ENCODE measurements at places on chromosomes 1 and 21.
A peak's percentile ranks its signal among the peaks of the same experiment; 100 is the strongest.

- DNase-seq = no peak
These were observed 94.0 kb downstream of the DPYD start for GRCh38 chr1:97826820-97827219.

DNA sequence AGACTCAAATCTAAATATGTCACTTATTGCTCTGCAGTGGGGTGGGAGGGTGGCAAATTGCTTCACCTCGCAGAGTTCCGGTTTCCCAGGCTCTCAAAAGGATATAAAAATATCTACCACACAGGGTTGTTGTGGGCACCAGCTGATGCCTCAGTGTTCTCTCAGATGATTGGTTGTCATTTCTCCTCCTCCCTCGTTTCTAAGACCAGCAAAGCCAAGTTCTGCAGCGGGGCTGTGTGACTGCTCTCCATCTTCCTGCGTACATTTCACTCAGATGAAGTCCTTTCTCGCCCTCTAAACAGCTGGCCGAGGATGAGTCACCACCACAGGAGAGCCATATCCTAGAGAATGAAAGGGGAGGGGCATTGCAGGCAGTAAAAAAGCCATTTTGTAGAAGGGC, 35.0 kb upstream of the VWA5B1 start:
- DNase-seq = peak; percentile 31

DNA sequence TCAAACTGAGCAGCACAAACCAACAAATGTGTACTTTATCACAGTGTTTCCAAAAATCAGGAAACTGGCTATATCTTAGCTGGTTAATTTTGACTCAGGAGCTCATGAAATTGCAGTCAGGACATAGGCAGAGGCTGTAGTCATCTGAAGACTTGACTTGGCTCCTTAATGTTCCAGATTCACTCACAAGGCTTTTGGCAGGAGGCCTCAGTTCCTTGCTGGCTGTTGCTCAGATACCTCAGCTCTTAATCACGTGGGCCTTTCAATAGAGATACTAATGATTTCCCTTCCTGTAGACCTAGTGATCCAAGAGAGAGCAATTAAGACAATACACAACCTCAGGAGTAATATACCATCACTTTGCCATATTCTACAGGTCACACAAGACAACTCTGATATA, 537.7 kb downstream of the BRINP3 start:
- DNase-seq = peak; percentile 3

- DNase-seq = no peak
These were observed 44.7 kb upstream of the LYPLAL1 start for GRCh38 chr1:219128957-219129356.

DNA sequence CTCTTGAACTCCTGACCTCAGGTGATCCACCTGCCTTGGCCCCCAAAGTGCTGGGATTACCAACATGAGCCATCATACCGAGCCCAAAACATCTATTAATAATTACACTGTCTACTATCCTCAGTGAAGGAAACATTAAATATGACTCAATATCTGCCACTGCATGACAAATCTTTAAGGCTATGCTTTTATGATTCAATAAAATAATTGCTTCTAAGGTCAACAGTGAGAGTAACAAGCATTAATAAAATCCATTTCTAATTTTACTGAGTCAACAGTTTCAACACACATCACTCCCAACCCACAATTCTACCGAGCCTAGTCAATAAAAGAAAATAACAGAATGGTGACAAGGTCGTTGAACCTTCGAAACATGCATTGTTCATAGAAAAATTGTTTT, 125.5 kb upstream of the CHRM3 start:
- no peak for DNase-seq

All from non-pigmented ciliary epithelial cell (primary cell).